ENCODE measurements at places on chromosomes 2 and 18.

DNA sequence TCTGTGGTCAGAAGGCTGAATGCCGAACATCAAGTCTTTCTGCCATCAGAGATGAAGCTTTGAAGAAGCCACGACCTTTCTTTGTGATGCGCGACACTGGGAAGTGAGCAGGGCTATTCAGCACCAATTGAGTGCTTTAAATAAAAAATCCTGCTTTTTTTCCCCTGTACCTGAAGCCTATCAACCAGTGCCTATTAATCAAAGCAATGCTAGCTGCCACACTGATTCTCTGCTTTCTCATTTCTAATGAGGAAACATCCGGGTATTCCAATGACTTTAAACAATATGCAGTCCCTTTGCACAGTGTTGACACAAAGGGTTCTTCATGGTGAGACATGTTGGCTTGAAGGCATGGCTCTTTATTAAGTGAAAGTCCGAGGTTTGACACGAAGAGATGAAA, 88.0 kb downstream of the GALR1 start:
- DNase-seq = no peak

GRCh38 chr2:54666131-54666633, 57.3 kb upstream of the EML6 start:
- DNase-seq = no peak

- peak; percentile 40 for DNase-seq
Measured at GRCh38 chr18:48933578-48934414, 17.0 kb downstream of the SMAD7 start.

- DNase-seq = no peak
Measured at GRCh38 chr2:69395866-69396265, 8.8 kb upstream of the GFPT1 start.

- no peak for DNase-seq
Measured at GRCh38 chr2:88738271-88738670, 46.8 kb downstream of the RPIA start.
